ENCODE measurements at places on chromosomes 6 and 20.

DNA sequence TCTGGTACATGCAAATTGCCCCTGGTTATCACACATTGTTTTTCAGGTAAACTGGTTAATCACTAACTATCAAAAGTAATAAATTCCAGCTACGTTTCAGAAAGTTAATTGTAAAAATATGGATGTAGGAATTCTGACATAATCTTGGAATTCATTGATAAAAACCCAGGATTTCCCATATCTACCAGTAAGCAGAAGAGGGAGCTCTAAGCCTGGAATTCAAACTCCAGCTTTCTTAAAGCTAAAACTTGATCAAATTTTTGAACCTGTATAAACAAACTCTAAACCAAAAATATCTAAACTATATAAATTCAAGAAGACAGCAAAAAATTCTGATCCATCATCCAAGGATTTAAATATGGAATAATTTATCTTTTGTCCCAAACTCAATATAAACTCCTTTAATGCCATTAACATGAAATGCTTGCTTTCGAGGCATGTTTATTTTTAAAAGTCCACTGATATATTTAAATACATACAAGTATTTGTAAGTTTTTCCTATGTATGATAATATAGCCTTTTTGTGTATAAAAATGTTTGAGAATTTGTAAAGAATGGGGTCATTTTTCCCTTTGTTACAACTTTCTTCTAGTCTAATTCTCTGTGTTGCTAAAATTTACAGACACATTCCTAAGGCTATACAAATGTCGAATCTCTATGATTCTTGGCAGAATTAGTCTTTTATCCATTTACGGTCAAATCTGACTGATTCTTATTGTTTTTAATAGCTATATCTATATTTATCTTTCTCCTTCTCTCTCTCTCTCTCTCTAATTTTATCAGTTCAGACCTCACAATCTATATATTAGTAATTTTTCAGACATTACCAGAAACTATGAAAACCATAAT lies 91.4 kb upstream of the RNF217 start:
- DNase-seq, result no peak

GRCh38 chr20:18138639-18139583 lies 1.2 kb downstream of the KAT14 start:
- DNase-seq, result no peak

DNA sequence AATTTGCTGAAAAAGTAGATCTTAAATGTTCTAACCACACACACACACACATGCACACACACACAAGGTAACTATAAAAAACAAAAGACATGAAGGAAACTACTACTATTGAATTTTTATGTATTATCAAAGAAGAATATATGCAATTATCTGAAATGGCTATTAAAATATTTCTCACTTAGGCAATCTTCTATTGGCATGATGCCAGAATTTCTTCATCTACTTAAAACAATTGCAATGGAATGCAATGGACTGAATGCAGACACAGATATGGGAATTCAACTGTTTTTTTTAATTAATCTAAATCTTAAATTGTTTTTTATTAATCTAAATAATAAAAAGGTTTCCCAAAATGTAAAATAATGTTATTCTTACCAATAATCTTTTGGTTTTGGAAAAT lies 152.6 kb upstream of the SMLR1 start:
- no peak for DNase-seq

GRCh38 chr20:39800111-39800510 lies 838.0 kb downstream of the DHX35 start:
- DNase-seq, result no peak

GRCh38 chr20:50655311-50655880 lies 35.9 kb downstream of the RIPOR3 start:
- no peak for DNase-seq

GRCh38 chr6:51199733-51200260 lies 381.1 kb downstream of the TFAP2B start:
- no peak for DNase-seq

DNA sequence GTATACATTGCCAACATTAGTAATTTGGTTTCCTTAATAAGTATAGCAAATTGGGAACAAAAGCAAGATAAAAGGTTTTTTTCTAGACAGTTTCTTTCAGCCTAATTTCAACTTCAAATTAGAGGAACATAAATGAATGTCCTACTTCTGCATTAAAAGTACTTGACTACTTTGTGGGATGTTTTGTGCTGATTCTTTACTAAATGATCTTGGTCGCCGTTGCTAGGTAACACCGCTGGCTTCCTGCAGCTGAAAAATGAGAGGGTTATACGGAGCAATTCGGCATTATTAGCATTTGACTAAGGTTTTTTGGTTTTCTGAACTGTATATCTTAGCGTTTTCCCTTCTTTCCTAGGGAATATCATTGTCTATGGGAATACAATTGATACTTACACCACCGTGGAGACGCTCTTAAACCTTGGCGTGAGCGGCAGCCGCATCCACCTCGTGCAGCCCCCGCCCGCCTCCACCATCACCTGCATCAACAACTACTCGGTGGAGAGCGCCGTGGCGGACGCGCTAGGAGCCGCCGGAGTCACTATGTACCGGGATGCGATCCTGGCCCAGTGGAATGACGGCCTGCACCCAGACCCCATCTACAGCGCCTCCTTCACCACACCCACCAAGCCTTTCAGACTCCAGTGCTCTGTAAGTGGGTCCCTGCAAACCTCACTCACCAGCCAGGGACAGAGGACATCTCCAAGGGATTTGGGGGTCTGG lies 90.9 kb upstream of the INSM1 start:
- DNase-seq, result no peak

- DNase-seq, result no peak
These were observed 446.8 kb upstream of the JARID2 start for GRCh38 chr6:14798996-14799588.

GRCh38 chr20:23131766-23132165 lies 45.6 kb upstream of the CD93 start:
- DNase-seq, result no peak

DNA sequence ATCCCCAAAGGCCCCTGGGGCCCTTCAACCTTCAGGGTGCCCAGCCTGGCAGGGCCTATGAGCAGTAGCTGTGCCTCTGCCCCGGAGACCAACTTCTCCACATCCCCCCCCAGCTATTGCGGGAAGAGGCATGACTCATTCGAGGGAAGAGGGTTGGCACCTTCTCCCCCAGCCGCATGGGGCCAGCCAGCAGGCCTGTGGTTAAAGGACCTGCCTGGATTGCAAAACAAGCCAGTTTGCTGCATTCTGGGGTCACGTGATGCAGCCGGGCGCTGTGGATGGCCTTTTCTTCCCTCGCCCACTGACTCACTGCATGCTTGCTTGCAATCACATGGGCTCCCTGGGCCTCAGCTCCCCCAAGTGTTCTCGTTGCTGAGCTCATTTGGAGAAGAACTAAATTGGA lies 182.5 kb downstream of the MAFB start:
- DNase-seq, result peak; percentile 85

- DNase-seq, result no peak
These were observed 48.2 kb downstream of the SSR1 start for GRCh38 chr6:7264686-7265384.

- DNase-seq, result no peak
These were observed 5.9 kb downstream of the NKX2-4 start for GRCh38 chr20:21391185-21391971.

- no peak for DNase-seq
These were observed 9.2 kb downstream of the GTSF1L start for GRCh38 chr20:43717616-43717995.

GRCh38 chr6:41768545-41769308 lies 11.0 kb downstream of the FRS3 start:
- DNase-seq, result peak; percentile 43

GRCh38 chr20:62938105-62938888 lies at the start of gene GID8:
Gene GID8, plus strand, starts transcription at chr20:62938147. Its CDS starts 3,356 bp downstream, at chr20:62941503.
- no peak for DNase-seq

DNA sequence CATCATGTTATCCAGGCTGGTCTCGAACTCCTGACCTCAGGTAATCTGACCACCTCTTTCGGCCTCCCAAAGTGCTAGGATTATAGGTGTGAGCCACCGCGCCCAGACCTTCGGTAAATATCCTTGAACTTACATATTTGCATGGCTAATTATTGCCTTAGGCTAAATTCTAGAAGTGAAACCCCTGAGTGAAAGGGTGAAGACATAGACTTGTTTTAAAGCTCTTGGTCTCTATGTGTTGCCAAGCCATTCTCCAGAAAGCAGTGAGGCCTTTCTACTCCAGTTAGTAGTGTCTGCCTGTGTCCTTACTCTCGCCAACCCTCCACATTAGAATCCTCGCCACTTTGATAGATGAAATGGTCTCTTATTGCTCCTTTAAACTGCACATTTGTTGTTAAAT lies 2.6 kb upstream of the NOTCH4 start:
- no peak for DNase-seq

- no peak for DNase-seq
These were observed 236.5 kb downstream of the HACE1 start for GRCh38 chr6:104623052-104623690.

- DNase-seq, result peak; percentile 65
These were observed 17.9 kb upstream of the PRDM13 start for GRCh38 chr6:99588618-99589289.

DNA sequence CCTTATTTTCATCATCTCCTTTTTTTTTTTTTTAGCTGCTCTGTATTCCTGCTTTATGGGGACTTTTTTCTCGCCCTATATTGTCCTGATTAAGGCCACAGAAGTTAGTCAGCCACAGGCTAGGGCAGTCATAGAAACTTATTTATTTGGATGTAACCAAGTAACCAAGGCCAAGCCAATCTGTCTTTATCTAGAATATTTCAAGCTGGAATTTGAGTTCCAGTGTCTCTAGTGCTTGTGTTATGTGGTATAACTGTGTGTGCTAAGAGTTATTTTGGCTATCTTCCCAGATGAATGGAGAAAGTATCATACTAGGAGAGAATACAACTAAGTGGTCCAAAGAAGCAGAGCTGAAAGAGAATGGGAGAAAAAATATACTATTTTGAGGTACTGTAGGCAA lies 751.5 kb downstream of the CBLN4 start:
- DNase-seq, result no peak

- DNase-seq, result no peak
These were observed 2.5 kb upstream of the BPIFA1 start for GRCh38 chr20:33233129-33233774.

DNA sequence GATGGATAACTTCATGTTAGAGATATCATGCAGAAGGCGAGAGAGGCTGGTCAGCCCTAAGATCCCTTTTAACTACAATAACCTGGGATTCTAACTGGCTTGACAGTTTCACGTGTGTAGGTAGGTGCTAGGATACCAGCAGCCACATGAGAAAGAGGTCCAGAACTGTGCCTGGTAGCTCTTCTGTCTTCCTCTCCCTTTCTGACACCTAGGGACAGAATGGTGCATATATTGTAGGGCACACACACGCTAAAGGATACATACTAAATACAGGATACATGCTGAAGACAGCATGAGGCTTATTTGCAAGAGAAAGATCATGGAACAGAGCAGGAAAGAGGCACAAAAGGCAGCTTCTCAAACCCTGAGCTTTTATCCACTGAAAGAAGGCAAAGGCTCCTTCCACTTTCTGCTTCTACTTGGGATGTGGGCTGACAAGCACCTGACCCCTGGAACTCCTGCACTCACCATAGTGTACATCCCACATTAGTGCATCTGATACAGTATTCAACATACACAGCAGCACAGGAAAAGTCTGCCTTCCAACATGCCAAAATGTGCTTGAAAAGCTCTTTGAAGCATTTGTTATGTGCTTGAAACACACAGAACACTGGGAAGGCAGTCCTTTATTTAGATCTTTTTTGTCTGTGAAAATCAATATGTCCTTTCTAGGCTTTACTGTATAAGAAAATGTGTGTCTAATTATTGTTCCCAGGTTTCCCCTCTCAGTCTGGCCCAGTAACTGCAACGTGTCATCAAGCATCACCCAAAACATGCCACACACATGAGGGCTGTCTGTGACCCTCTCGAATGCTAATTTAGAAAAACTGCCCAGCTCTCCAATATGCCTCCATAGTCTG lies 3.2 kb downstream of the SLC22A23 start:
- no peak for DNase-seq

DNA sequence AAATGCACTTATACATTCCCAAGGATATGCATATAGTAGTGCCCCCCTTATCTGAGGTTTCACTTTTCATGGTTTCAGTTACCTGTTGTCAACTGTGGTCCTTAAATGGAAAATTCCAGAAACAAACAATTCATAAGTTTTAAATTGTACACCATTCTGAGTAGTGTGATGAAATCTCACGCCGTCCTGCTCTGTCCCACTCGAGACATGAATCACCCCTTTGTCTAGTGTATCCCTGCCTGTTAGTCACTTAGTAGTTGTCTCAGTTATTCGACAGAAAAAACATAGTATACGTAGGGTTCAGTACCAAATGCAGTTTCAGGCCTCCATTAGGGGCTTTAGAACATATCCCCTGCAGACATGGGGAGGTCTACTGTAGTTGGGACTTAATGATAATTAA lies 57.0 kb downstream of the MAP1LC3A start:
- DNase-seq, result no peak

GRCh38 chr20:51562027-51562331 lies 19.5 kb upstream of the NFATC2 start:
- DNase-seq, result no peak

DNA sequence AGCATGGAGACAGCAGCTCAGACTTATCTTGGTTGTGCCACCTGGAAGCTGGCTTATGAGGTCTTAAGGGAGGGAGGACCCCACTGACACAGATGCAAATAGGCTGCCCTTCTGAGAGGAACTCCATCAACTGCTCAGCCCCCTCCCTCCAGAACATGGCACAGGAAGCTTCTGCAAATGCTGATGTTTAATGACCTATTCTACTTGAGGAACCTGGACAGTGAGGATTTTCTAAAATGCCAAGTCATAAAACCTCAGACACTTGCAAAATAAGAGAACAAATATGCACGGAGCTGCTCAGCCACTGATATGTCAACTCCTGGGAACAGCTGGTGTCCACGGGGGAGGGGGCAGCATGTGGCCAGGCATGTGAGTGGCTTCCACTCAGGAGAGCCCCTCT lies 3.5 kb downstream of the CST9 start:
- peak; percentile 34 for DNase-seq

GRCh38 chr6:105257340-105257739 lies 77.5 kb upstream of the POPDC3 start:
- DNase-seq, result no peak

DNA sequence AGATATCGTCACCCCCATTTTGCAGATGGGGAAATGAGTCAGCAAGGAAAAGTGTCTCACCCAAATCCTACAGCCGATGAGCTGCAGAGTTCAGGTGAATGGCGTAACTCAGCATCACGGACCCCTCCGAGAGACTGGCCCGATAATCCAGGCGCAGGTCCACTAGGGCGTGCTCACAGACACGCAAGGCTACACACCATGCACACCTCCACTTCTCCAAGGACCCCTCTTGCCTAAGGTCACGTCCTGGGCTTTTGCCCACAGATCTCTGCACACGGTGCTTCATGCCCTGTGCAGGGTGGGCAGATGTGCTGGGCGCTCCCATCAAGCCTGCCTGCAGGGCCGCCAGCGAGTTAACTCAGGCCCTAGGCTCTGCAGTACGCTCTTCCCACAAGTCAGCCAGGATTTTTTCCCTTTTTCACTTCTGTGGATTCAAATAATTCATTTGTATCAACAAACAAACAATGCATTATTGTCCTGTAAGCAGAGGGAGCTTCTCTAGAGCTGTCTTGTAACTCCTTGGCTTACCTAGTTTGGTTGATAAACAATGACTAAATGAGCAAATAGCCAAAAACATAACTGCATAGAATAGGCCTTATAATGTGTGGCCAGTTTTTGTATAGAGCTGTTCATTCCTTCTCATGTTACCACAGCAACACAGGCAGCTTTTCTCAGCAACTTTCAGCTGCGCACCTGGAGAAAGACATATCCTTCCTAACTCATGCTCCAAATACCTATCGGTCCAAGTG lies 139.1 kb downstream of the AGPAT4 start:
- DNase-seq, result no peak

- DNase-seq, result no peak
These were observed 18.5 kb downstream of the GSTA4 start for GRCh38 chr6:52976591-52977035.

GRCh38 chr6:138204303-138204702 lies 14.0 kb downstream of the PBOV1 start:
- no peak for DNase-seq
